CD4-positive, alpha-beta T cell treated with Interleukin-6 at 100 ng/mL for 8 hours (primary cell): ENCODE measurements at places on chromosomes 1 and 21.

DNA sequence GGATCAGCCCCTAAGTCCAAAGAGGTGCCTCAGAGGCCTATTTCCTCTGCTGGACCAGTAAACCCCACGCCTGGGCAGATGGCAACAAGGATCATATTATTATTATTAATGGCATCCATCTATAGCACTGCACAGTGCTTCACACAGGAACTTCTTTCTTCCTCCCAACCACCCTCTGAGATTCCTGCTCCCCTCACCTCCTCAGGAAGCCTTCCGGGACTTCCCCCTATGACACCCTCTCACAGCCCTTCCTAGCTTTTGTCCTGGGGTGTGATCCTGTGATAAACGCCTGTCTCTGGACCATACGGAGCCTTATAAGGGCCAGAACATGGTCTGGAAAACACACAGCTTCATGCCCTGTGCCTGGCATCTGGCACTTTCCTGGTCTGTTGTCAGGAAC is 3.2 kb downstream of the FBXO2 start:
- DNase-seq, result no peak

DNA sequence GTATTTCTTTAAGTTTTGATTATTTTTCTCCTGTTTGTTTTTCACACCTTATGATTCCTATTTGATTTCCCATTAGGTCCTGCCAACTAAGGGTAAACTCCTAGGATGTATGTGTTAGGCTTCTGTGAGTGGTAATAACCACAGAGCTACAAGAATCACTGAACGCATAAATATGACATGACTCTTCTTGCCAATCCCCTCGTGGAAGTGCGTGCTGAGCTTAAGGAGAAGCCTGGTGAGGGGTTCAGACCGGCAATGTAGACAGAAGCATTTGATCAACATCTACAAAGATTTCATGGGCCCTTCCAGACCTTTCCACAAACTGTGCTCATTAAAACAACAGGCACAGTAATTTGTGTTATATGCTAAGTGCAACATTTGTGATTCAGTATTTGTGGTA is 273.8 kb upstream of the SNX7 start:
- DNase-seq, result no peak

GRCh38 chr21:27622631-27623030 is 655.7 kb upstream of the ADAMTS5 start:
- no peak for DNase-seq

- no peak for DNase-seq
These were observed 36.6 kb downstream of the SLC9A1 start for GRCh38 chr1:27118440-27118689.

- no peak for DNase-seq
These were observed 26.1 kb downstream of the PRDM16 start for GRCh38 chr1:3094863-3095780.

DNA sequence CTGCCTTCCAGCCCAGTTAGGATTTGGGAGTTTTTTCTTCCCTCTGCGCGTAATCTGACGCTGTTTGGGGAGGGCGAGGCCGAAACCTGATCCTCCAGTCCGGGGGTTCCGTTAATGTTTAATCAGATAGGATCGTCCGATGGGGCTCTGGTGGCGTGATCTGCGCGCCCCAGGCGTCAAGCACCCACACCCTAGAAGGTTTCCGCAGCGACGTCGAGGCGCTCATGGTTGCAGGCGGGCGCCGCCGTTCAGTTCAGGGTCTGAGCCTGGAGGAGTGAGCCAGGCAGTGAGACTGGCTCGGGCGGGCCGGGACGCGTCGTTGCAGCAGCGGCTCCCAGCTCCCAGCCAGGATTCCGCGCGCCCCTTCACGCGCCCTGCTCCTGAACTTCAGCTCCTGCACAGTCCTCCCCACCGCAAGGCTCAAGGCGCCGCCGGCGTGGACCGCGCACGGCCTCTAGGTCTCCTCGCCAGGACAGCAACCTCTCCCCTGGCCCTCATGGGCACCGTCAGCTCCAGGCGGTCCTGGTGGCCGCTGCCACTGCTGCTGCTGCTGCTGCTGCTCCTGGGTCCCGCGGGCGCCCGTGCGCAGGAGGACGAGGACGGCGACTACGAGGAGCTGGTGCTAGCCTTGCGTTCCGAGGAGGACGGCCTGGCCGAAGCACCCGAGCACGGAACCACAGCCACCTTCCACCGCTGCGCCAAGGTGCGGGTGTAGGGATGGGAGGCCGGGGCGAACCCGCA is at the start of gene PCSK9:
TSS of gene PCSK9 (plus strand) at position 207 of the 741 bp plus-strand sequence. CDS start at position 497, 290 bp downstream.
- DNase-seq, result no peak

DNA sequence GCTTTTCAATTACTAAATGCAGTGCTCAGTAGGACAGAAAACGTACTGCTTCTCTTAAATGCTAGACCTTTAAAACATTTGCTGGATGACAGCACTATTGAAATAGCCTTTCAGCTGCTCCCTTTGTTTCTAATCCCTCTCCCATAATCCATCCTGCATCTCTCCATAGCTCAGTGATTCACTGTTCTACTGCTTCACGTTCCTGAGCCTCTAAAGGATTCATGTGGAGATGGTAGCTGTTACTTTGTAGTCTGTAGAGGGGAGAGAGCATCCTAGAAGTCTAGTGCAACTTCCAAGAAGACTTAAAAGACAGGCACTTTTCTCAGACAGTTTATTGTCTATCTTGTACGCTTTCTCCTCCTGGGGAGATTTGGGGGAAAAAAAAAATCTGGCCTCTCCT is 51.4 kb downstream of the LRRC8B start:
- DNase-seq, result no peak

DNA sequence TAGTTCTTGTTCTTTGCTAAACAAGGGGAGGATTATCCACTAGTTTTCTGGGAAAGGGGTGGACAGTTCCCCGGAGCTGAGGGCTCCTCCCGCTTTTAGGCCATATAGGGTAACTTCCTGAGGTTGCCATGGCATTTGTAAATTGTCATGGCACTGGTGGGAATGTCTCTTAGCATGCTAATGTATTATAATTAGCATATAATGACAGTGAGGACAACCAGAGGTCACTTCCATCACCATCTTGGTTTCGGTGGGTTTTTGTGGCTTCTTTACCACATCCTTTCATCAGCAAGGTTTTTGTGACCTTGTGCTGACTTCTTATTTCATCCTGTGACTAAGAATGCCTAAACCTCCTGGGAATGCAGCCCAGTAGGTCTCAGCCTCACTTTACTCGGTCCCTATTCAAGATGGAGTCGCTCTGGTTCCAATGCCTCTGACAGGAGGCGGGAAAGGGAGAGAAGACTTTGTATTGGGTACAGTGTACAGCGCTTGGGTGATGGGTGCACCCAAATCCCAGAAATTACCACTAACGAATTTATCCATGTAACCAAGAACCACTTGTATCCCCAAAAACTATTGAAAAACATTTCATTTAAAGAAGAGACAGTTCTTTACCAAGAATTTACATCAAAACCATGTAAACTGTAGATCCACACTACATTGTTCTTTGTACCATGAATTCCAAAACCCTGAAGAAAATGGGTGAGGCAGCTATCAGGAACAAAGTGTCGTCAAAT is 8.7 kb upstream of the SLC2A5 start:
- no peak for DNase-seq

DNA sequence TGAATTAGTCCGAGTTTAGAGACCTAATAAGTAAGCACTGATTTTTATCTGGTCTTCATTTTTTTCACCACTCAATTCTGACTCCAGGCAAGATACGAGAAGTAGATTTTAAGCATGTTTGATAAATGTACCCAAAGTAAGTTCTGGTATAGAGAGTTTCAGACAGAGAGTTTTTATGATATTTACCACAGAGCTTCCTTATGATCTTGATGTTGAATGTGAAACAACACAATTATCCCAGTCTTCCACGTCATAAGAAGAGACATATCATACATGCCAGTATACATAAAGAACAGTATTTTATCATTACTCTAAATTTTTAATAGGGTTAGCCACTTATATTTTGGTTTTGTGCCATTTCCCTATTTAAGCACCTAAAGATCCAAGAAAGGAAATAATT is 7.8 kb upstream of the NCMAP start:
- no peak for DNase-seq

GRCh38 chr21:41950941-41951351 is 2.9 kb downstream of the C2CD2 start:
- DNase-seq, result no peak

DNA sequence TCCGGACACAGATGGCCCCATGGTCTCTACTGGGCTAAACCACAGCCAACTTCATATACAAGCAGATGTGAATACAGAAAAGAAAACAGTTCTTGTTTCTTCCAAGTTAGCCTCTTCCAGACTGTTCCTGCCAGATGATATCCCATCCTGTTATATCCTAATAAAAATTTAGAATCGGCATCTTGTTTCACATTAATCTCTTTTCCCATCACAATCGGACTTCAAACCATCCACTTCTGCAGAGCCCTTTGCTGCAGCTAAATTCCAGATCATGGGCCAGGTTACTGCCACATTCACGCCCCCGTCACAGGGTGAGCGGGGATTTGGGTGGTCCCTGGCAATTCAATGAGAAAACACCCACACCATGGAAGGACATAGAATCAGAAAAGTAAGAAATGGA is 57.2 kb downstream of the NPHP4 start:
- no peak for DNase-seq

GRCh38 chr1:24207709-24208108 is 20.6 kb upstream of the IFNLR1 start:
- DNase-seq, result no peak

GRCh38 chr1:183039985-183040447 is 16.8 kb downstream of the LAMC1 start:
- no peak for DNase-seq

- no peak for DNase-seq
These were observed 102.0 kb upstream of the TRABD2B start for GRCh38 chr1:48099072-48099773.

GRCh38 chr1:64282351-64282750 is 78.9 kb downstream of the UBE2U start:
- DNase-seq, result no peak

DNA sequence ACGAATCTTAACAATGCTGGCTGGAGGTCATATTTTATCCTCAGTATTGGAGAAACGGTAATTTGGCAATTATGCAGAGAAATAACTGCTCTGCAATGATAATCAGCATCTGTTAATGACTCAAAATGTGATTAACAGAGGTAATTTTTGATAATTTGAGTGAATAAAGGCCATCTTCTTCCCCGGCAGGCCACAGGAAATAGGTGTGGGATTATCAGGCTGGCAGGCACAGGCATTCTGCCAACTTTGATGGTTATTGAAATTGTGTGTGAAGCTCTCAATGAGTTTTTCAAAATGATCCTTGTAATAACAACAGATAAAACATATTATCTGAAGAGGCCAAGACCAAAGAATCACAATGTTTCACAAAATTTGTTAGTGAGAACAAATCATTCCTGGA is 309.0 kb downstream of the PTGER3 start:
- DNase-seq, result no peak

GRCh38 chr1:82614090-82614489 is 813.4 kb downstream of the ADGRL2 start:
- no peak for DNase-seq

DNA sequence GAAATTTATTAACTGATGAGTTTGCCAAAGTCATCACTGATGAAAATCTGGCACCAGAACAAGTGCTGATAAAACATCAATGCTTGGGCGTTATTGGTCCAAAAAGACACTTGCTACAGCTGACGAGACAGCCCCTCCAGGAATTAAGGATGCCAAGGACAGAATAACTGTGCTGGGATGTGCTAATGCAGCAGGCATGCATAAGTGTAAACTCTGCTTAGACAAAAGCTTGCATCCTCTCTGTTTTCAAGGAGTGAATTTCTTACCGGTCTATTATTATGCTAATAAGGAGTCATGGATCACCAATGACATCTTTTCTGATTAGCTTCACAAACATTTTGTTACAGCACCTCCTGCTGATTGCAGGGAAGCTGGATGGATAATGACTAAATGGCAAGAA is 402.0 kb downstream of the LTN1 start:
- no peak for DNase-seq

DNA sequence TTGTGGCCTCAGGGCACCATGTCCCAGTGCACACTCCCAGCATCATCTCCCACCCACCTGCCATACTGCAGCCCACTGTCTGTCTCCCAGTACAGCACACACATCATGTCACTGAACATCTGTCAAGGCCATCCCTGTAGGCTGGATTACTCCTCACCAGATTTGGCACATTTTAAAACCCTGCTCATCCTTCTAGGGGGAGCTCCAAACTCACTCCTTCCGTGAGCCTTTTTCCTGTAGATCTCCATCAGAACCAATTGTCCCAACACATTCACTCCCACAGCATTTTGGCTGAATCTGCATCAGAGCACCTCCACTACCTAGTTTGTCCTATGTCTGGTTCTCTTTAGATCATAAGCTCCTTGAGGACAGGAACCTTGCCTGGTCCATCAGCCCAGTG is 58.6 kb upstream of the GRIK3 start:
- DNase-seq, result no peak

GRCh38 chr1:61539720-61540462 is 185.1 kb downstream of the TM2D1 start:
- no peak for DNase-seq

GRCh38 chr1:158951956-158952355 is 20.6 kb downstream of the PYHIN1 start:
- DNase-seq, result no peak

DNA sequence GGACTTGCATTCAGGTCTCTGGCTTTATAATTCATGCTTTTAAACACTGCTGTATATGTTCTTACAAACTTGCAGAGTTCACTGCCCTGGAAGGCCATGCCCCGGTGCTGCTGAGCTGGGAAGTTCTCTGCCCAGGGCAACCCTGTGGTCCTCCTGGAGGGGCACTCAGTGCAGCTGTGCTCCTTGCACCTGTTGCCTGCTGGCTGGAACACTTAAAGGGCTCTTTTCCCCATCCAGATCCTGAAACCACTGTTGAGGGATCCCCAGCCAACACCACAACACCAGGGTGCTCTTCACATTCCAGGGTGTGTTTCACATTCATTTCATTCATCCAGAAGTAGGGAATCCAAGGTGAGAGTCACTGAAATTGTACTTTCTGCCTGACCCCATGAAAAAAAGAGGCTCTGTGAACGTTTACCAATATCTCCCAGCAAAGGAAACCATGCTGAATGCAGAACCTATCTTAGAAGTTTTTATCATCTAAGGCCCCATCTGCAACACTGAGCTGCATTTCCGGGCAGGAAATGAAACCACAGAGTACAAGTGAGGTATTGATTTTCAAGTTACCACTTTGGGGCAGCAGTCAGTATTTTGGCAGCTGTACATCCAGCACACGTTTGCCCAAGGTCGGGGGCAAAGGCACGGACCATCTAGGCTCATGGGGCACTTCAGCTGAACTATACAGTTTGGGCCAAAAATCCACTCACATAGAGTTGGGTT is 16.4 kb upstream of the KIAA0040 start:
- peak; percentile 75 for DNase-seq
